Hematopoietic multipotent progenitor cell treated with erythropoietin and hydrocortisone succinate and interleukin-3 and kit ligand, for 6 days (in vitro differentiated cells): ENCODE measurements at places on chromosomes 5 and 9.

- no peak for DNase-seq
These were observed 216.3 kb downstream of the TTLL11 start for GRCh38 chr9:121876658-121877271.

GRCh38 chr5:77898385-77898784, 122.2 kb upstream of the TBCA start:
- no peak for DNase-seq

GRCh38 chr5:116358911-116359418, 215.7 kb downstream of the SEMA6A start:
- peak; percentile 67 for DNase-seq

- no peak for DNase-seq
These were observed 18.7 kb downstream of the ZFAND5 start for GRCh38 chr9:72346333-72346732.

DNA sequence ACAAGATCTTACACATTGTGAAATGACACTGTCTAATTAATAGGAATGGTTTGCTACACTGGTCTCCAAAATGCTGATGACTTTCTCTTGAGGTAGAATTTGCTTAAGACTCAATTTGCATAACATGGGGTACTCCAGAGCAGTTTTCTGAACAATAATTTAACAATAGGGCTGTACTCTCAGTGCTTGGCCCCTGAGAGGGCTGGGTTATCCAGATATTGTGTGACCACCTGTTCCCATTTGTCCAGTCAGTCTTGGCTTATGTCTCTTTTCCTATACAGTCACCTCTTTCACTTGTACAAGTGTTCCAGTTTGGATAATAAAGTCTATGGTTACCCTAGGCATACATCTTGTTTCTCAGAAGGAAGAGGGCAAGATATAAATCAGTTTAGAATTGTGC, 17.9 kb downstream of the ZSWIM6 start:
- no peak for DNase-seq

DNA sequence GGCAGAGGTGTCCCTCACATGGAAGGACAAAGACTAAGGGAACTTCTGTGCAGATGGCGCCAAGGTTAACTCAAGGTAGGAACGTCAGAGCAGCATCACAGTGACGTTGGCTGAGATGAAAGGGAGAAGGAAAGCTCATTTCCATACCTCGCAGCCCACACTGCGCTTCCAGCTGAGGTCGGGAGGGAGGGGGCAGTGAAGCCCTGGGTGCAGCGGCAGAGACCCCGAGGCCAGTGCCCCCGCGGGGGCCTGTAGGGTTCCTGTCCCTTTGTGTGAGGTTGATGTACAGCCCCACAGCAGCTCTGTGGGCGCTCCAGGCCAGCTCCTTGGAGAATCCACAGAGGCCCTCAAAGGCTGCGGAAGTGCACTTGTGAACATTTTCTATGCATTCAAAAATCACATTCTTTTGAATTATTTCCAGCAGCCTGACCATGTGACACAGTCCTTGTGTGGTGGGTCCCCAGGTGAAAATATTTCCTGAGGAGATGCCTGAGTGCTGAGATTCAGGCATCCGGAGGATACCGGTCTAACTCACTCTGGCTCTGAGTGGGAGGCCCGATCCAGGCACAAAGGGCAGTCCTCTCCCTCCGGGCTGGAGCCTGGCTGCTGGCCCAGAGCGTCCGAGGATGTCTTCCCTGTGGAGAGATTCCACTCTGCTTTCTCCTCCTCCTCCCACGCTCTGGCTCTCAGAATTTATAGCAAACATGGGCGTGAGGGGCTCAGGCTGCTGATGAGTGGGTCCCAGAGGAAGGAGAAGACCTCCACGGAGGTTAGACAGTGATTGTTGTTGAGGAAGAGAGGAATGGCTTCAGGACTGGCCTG, 150.7 kb downstream of the ICE1 start:
- no peak for DNase-seq

DNA sequence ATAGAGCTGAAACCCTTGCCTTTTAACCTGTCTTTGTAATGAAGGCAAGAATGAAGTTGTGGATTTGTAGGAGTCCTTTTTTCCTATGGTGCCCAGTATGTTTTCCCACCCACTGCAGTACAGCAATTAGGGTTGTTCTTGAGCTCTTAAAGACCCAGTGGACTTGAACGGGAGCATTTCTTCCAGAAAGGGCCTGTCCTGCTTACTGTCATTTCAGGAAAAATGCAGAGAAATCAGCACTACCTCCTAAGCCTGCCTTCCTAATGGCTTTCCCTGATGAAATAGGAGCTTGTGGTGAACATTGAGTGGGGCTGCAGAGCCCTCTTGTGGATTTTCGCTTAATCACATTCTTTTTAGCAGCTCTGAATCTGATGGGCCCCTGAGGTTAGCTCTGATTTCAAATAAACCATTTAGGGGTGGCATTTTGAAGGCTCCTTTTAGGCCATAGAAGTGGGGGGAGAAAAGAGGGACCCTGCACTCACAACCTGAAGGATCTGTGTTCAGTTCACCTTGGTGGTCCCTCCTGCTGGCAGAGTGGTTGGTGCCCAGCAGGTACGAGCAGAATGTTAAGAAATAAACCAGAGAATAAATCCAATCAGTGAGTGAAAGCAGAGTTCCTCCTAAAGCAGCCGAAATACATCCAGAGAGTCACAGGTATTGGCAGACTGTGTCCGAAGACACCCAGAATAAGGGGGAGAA, 188.0 kb upstream of the KLF9 start:
- DNase-seq: peak; percentile 84
